ENCODE measurements at places on chromosomes 4 and X. TPM values are rescaled to one million over a fixed set of nuclear protein-coding genes. Genes with fewer than 3 reads are reported as not detected.

The MTNR1A gene
- total RNA-seq, result 0.21 TPM

The INTU gene
- 14.8 TPM for total RNA-seq

DNA sequence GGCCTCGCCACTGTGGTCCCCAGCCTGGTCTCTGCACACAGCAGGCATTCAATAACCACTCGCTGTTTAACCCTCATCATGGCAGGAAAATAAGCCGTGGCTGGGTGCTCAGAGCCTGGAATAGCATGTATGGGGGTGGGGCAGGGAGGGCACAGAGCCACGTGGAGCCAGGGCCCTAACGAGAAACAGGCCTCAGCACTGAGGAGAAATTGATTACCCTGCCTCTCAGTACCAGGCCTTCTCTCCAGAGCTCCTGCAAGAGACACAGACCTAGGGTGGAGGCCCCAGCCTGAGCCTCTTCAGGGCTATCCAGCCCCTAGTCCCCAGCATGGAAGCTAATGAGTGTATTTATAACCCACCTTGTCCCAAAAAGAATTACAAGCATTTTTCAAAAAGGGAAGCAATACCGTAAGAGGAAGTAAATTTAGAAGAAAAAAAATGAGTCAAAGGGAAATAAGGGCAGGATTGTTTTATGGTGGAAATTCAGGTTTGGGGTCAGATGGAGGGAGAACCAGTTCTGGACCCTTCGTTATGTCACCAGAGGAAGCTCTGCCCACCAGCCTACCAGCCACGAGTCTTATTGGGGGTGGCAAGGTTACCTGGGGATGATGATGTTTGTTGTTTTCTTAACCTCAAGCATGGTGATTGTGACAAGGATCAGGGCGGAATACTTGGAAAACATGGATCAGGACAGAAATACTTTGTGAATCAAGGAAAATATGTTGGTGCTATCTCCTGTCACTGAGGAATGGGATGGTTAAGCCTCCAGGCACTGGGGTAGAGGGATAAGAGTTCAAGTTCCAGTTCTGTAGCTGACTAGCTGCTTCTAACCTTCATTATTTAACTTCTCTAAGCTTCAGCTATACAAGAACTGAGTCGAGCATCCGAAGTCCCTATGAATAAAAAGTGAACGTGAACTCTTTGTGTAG is 101.9 kb upstream of the RBPJ start:
- DNase-seq, result no peak

DNA sequence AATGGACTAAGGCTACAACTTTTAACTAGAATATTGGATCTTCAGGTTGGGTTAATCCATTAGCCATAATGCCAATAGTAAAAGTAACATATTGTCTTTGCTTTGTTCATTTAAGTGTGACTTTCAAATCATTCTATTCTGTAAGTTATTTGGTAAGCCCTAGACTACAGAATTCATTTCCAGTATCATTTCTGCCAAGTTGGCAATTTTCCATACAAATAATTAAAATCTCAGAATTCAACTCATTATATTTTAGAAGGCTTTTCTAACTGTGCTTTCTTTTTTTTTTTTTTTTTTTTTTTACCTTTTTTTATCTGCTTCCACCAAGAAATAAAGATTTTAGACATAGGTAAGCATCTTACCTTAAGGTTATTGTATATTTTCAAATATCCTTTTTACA is 173.4 kb downstream of the DCTD start:
- no peak for DNase-seq
